ENCODE measurements at places on chromosomes 4 and X.
A peak's percentile ranks its signal among the peaks of the same experiment; 100 is the strongest.

- DNase-seq = no peak
Observed at GRCh38 chr4:124633285-124633941, 79.1 kb downstream of the ANKRD50 start.

GRCh38 chrX:9163214-9163709 is 129.3 kb upstream of the FAM9B start:
- no peak for DNase-seq

- no peak for DNase-seq
Observed at GRCh38 chr4:15961781-15962510, 1.0 kb downstream of the FGFBP2 start.

DNA sequence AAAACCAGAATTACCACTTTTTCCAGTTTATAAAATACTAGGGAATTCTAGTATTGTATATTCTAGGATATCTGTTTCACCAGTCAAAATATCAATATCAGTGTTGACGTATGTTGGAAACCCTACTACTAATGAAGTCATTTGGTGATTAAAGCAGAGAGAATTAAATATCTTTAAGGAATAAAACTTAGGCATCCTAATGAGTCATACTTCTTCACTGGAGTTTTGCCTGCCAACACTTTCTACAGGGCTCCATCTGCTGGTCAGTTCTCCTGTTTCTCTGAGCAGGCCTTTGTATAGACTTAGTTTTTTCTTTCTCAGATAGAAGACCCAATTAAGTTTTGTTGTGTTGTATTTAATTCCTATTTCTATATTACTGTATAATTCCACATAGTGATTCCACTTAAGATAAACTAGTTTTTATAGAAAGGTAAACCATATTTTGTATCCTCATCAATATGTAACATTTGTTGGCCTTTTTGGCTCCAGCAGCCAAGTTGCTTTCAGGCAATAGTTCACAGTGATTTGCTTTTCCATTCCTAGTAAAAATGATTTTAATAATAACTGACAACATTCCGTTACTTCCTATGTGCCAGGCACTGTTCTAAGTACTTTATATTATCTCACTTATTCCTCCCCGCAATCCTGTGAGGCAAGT is 3.5 kb downstream of the AP1AR start:
- DNase-seq = peak; percentile 18

- no peak for DNase-seq
Observed at GRCh38 chr4:28436191-28437080, 1575.8 kb downstream of the STIM2 start.

GRCh38 chrX:38664285-38664684 is 102.9 kb downstream of the TSPAN7 start:
- no peak for DNase-seq

DNA sequence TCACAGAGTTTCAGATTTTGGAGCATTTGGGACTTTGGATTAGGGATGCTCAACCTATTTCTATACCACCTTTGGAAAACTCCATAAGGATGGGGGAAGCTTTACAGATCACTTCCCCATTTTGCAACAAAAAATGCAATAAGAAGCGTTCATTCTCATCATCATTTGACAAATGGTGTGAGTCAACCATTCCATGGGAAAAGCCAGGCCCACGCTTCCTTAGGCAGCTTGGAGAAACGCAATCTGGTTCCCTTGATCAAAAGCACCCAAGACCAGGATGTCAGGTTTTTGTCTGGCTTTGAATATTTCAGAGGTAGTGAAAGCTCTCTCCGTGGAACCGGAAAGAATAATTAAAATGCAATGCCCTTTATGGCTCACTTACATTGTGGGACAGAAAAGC is 79.3 kb upstream of the C4orf50 start:
- no peak for DNase-seq

- DNase-seq = no peak
Observed at GRCh38 chrX:87728024-87728423, 210.4 kb downstream of the KLHL4 start.

DNA sequence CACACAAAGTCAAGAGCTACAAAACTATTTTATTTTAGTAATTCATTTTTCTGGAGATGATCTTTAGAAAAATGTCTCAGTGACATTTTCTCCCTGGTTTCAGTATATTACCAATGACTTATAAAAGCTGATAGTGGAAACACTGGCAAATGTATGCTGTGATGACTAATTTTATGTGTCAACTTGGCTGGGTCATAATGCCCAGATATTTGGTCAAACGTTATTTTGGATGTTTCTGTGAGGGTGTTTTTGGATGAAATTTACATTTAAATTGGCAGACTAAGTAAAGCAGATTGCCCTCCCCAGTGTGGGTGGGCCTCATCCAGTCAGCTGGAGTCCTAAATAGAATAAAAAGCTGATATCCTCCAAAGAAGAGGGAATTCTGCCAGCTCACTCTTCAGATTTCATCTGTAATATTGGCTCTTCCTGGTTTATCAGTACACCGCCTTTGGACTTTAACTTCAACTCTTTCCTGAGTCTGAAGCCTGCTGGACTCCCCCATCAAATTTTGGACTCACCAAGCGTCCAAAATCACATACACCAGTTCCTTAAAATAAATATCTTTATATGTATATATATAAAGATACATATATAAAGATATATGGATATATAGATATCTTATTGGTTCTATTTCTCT is 31.2 kb upstream of the RAB40A start:
- DNase-seq = no peak

GRCh38 chr4:40621592-40622512 is 7.8 kb downstream of the RBM47 start:
- peak; percentile 80 for DNase-seq

- DNase-seq = no peak
Observed at GRCh38 chr4:166301266-166301665, 428.2 kb downstream of the TLL1 start.

DNA sequence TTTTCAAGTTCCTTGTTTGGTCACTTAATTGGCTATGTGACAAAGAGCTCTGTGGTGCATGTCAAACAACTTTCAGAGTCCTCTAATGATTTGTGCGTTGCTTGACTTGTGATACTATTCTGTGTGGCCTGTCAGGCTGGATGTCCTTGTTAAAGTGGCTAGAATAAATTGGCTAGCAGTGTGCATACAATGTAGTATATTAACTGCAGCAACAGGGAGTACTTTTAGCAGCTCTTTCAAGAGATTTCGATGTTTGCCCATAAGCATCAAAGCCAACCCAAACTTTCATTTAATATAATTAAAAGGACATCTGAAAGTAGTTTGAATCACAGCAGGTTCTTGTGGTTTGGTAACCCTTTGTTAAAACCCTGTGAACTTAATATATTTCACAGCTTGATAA is 718.9 kb downstream of the ADGRL3 start:
- no peak for DNase-seq

DNA sequence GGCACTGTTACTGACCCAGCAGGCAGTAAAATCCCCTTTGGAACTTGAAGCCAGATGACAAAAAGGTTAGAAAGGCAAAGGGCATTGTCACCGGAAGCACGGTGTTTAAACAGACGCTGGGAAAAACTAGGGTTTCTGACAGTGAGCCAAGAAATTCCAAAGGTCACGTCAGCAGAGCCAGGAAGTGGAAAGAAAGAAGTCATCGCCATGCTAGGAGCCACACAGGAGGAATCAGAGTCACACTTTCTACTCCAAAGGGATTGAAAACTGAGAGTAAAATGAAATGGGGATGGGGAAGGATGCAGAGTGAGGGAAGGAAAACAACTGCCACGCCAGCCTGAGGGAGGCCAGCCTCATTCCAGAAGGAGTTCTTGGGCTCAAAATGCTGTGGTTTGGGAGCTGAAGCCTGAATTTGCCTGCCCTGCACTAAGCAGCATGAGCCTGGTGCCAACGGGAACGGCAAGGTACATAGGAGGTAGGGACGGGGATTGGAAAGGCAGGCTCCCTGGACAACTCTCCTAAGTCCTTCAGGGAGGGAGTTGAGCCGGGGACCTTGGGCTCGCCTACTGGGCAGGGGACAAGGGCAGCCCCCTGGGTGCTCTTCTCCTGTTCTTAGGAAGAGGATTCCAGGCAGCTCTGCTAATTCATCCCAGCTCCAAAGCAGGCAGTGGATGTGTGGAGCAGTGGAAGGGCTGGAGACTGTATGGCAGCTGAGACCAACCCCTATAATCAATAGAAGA is 66.8 kb downstream of the SOWAHB start:
- DNase-seq = no peak

- no peak for DNase-seq
Observed at GRCh38 chr4:1814453-1814852, 21.4 kb downstream of the FGFR3 start.

GRCh38 chrX:79573760-79574159 is 206.6 kb upstream of the ITM2A start:
- DNase-seq = no peak

DNA sequence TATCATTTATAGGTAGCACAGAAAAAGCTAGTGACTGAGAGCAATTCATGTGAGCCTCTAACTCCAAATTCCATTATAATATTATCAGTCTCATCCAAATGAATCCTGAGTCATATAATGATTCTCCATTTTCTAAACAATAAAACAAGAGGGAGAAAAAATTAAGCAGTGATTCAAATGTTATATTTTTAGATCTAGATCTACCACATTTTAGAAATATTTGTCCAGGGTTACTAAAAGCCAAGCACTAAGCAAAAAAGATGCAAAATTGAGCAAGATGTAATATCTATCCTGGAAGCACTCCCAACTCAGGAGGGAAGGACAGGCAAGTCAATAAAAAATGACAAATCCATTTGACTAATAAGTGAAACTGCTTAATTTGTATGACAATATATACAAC is 172.8 kb downstream of the FBXW7 start:
- no peak for DNase-seq

DNA sequence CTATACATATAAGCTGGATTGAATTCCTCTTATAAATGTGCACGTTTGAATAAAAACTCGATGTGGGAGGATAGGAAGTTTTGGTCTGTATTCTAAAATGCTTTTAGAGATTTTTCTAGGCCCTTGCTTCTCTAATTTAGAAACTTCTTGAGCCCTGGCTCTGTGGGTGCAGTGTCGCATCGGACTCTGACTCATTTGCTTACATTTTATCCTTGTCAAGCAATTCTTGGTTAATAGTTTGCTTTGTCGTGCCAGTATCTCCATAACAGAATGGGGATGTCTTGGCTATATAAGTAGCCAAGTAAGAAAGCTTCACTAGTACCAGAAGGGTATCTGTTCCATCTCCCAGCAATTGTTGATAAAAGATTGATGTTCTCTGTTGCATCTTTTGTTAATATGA is 10.7 kb downstream of the SGMS2 start:
- no peak for DNase-seq

- no peak for DNase-seq
Observed at GRCh38 chrX:137748827-137749226, 182.9 kb downstream of the ZIC3 start.

DNA sequence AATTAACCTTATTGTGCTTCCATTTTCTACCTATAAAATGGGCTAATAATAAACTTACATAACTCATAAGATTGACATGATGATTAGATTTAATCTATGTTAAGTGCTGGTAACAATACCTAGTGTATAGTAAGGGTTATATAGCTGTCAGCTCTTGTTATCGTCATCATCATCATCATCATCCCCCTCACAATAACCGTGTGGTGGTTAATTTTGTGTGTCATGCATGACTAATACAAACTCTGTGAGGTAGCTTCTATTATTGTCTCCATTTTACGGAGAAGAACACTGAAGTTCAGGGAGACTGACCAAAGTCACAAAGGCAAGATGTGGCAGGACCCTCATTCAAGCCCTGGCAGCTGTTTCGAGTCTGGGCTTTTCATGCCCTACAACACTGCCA is 211.3 kb downstream of the PALLD start:
- no peak for DNase-seq

GRCh38 chr4:103244251-103244650 is 46.1 kb upstream of the CENPE start:
- no peak for DNase-seq

DNA sequence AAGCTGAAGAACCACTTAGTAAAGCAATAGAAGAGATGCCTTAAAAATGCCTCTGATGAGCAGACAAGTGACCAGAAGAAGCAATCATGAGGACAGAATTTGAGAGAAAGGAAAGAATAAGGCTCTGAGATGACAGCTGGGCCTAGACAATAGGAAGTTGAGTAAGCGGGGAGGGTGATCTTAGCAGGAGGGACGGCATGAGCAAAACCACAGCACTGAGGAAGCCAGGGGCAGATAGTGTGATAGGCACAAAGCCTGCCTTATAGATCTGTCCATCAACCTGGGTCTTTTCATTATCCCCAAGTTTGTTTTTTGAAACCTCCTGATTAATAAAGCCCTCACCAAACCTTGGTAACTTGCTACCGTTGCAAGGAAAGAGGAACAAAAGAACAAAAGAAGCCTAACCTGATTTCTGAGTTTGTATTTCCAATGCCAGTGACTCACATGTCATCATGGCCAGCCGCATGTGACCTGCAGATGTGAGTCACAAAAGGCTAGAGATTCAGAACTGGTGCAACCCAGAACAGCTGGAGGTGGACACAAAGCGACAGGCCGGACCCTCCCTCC is 55.7 kb upstream of the PPARGC1A start:
- DNase-seq = peak; percentile 80

GRCh38 chr4:123114915-123115756 is 192.7 kb upstream of the NUDT6 start:
- no peak for DNase-seq

- DNase-seq = no peak
Observed at GRCh38 chr4:176409627-176410026, 89.9 kb downstream of the SPCS3 start.
